Urinary bladder (tissue), 4 donors: ENCODE measurements at places on chromosomes 3 and 15.
A peak's percentile ranks its signal among the peaks of the same experiment; 100 is the strongest.

- DNase-seq: no peak
Measured at GRCh38 chr3:143234526-143234925, 115.0 kb downstream of the CHST2 start.

DNA sequence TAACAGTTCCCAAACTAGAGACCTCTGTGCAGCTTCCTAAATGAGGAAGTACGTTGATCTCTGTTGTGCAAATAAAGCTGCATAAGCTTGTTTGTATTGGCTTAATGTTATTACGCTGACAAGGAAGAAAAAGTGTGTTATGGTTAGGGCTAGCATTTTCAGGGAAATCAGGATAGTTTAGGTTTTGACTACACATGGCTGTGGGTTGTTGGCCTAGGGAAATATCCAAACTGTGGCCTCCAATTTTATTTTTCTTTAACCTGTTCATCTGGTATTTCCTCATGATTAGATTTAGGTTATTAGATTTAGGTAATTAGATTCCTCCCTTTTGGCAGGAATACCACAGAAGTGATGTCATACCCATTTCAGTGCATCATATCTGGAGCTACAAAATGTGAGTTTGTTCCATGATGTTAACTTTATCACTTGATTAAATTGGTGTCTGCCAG lies 8.7 kb upstream of the MCCC1 start:
- DNase-seq: peak; percentile 39

DNA sequence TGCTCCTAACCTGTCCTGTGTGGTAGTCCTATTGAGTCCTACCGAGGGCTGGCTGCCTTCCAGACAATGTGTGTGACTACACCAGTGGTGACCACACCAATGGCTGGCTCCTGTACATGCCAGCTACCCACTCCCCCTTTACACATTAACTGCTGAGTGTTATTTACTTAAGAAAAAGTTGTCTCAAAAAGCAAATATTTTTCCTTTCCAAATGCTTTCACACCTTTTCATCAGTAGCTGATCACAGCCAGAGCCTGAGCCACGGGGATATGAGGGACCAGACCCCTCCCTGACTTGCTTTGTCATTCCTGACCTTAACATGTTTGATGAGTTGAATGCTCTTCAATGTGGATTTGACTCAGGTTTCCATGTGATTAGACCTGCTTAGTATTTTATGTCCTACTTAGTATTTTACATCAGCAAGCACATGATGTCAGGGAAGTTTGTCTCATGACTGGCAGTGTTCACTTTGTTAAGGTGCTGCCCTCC lies 29.6 kb upstream of the GREM1 start:
- DNase-seq: no peak

- no peak for DNase-seq
Measured at GRCh38 chr3:124893526-124893925, 6.4 kb upstream of the ITGB5 start.

GRCh38 chr3:122598556-122598955 lies 21.1 kb downstream of the PARP15 start:
- no peak for DNase-seq
